Stromal cell of bone marrow (primary cell): ENCODE measurements at places on chromosomes 16 and 17.

DNA sequence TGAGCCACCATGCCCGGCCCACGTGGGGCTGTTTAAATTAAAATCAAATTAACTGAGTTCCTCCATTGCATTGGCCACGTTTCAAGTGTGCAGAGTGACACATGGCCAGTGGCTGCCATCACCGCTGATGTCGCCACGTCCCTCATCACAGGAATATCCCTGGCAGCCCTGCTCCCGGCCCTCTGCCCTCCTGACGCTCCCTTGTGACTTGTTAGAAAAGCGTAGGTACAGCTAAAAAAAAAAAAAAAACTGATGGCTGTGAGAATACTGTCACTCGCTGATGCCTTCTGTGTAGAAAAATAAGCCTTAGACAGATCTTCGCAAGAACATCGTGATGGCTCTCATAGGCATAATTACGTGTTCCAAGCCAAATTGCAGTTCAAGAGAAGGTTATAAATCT, 21.7 kb downstream of the CARHSP1 start:
- DNase-seq = no peak

- no peak for DNase-seq
These were observed 8.5 kb downstream of the REXO5 start for GRCh38 chr16:20814784-20815183.

DNA sequence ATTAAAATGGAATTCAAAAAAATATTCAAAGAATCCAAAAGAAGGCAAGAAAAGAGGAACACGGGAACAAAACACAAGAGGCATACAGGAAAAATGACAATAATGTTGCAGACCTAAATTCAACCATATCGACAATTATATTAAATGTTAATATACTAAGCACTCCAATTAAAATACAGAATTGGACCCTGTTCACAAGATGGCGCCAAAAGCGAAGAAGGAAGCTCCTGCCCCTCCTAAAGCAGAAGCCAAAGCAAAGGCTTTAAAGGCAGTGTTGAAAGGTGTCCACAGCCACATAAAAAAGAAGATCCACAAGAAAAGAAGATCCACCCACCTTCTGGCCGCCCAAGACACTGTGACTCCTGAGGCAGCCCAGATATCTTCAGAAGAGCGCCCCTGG, 6.3 kb upstream of the XAF1 start:
- no peak for DNase-seq

DNA sequence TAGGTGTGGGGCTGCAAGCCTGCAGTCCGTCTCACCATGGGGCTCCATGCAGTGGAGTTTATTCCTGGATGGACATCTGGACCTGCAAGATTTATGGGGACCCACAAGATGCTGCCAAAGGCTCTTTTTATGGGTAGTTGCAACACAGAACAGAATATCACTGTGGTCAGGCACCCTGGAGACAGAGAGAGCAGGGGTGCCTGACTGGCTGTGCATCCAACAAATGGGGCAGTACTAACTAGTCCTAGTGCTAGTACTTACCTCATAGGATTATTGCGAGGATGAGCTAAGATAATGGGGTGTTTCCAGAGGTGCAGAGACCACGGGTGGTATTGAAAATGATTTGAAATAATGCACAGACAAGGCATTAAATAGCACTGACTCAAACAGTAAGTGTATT, 42.4 kb upstream of the MMP2 start:
- no peak for DNase-seq

- DNase-seq = no peak
These were observed 2.5 kb upstream of the ZFHX3 start for GRCh38 chr16:73050201-73051099.

GRCh38 chr16:75087375-75087979, 29.1 kb downstream of the LDHD start:
- DNase-seq = no peak

GRCh38 chr16:2782583-2783351, 4.6 kb downstream of the PRSS33 start:
- DNase-seq = no peak
